ENCODE measurements at places on chromosomes 1 and 21.

- DNase-seq = no peak
Measured at GRCh38 chr1:41360074-41360785, 1.0 kb upstream of the FOXO6 start.

DNA sequence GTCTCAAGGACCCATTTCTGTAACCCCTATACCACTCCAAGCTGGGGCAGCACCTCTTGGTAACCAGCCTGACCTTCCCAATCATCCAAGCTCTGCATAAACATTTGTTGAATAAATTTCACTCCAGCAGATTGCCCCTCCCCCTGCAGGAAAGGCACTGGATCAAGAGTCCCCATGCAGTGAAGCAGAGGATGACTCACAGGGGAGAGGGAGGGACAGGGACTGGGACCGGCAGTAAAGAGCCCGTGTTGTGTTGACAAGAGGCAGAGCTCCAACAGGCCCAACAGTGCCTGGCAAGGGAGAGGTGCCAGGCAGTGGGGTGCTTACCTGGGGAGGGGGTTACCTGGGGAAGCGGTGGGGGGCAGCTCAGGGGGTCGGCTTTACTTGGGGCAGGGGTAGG lies 32.3 kb downstream of the SLC9A1 start:
- no peak for DNase-seq

DNA sequence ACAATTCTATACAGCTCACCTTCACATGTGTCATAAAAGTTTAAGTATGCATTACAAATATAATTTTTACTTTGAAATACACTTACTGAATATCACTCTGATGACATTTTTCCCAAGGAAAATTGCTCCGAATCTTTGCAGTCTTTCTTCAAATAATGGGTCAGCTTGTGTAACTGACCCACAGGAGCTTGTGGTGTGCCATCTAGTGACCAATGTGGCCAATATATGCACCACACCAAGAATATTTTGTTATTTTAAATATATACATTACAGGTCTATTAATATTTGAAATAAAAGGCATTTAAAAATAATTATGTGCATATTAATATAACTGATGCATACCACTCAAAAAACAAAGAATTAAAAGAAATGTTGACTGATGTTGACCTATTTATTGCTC lies 271.4 kb downstream of the TBX15 start:
- no peak for DNase-seq

GRCh38 chr1:231037585-231038517 lies 2.2 kb downstream of the FAM89A start:
- no peak for DNase-seq
